Suppressor macrophage (primary cell): ENCODE measurements at places on chromosomes 16 and 17.

- DNase-seq: no peak
Observed at GRCh38 chr16:4556580-4556979, 440 bp downstream of the C16orf96 start.

DNA sequence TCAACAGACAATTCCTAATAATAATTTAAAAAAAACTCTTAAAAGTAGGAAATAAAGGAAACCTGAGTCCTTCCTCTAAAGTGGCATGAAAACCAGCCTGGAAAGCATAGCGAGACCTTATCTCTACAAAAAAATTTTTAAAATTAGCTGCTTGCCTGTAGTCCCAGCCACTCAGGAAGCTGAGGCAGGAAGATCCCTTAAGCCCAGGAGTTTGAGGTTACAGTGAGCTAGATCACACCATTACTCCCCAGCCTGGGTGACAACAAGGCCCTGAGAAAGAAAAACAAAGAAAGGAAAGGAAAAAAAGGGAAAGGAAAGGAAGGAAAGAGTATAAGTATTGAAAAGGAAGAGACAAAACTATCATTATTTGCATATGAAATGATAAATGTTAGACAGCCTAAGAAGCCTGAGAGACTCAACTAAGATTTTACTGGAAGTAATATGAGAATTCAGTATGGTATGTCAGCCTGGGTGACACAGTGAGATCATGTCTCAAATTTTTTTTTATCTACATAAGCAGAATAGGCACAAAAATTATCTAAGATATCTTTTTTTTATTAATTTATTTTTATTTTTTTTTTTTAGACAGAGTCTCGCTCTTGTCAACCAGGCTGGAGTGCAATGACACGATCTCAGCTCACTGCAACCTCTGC, 113.0 kb downstream of the GOSR1 start:
- no peak for DNase-seq

GRCh38 chr17:38357486-38358123, 6.0 kb downstream of the SOCS7 start:
- no peak for DNase-seq

DNA sequence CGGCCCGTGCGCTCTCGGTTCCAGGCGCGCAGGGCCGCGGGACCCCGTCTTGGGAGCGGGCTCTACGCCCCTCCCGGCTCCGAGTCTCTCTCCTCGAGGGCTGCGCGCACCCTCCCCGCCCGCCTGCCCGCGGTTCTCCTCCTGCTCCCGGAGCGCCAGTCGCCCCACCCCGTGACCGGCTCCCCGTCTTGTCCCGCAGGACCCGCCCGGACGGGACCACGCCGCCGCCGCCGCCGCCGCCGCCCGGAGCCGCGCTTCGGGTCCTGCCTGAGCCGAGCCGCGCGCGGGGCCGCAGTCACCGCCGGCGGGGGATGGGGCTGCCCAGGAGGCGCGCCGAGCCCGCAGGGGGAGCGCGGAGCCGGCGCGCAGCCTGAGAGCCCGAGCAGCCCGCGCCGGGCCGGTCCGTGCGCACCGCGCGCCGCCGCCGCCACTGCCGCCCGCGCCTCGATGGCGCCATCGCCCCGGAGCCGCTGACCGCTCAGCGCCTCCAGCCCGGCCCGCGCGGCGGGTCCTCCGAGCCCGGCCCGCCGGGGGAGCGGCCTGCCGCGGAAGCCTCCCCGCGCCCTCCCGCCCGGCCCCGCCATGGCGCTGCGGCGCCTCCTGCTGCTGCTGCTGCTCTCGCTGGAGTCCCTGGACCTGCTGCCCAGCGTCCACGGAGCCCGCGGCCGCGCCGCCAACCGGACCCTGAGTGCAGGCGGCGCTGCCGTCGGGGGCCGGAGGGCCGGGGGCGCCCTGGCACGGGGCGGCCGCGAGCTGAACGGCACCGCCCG, at the start of gene SHISA6:
SHISA6 (plus strand) TSS at position 373 of the 770 bp plus-strand sequence.
- DNase-seq: no peak

DNA sequence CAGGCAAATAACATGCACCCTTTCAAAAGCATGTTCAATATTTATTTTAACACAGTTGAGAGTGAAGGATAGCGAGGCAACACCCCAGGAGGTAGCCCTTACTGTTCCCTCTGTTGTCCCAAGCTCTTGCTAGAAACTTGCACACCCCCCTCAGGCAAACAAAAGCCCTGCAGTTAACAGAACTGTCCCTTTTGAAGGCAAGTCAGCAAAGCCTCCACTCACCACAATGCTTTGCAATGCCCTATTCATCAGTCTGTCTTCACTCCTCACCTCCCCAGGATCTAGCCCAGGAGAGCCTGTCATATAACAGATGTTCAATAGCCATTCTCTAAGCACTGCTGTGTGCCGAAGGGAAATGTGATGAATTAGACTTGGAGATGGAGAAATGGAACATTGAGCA, 3.5 kb upstream of the CNEP1R1 start:
- DNase-seq: peak; percentile 28

- DNase-seq: no peak
Observed at GRCh38 chr17:17315142-17315821, 12.1 kb downstream of the NT5M start.
